ENCODE measurements at places on chromosomes 6 and 20. TPM values are rescaled to one million over a fixed set of nuclear protein-coding genes. Genes with fewer than 3 reads are reported as not detected.
A peak's percentile ranks its signal among the peaks of the same experiment; 100 is the strongest.

DNA sequence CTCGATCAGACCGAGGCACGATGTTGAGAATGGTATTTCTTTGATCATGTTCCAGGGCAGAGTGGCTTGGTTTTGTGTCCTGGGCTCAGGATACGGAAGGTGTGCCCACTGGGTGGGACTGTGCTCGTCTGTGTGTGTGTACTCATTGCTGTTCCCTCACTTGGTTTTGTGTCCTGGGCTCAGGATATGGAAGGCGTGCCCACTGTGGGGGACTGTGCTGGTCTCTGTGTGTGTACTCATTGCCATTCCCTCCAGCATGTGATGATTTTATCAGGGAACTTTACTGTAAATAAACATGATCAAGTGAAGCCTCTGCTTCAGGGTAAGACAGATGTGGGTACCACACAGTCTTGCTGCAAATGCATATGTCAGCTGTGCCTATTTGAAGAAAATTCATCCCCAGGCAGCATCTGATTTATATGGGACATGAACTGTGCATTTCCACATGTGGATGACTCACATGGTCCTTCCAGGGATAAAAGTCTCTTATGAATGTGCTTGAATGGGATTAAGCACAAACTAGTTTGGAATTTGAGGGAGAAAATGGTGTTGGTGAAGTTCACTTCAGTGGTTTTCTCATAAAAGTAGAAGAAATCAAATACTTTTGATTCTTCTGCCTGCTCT is 274.3 kb downstream of the QKI start:
- no peak for DNase-seq

DNA sequence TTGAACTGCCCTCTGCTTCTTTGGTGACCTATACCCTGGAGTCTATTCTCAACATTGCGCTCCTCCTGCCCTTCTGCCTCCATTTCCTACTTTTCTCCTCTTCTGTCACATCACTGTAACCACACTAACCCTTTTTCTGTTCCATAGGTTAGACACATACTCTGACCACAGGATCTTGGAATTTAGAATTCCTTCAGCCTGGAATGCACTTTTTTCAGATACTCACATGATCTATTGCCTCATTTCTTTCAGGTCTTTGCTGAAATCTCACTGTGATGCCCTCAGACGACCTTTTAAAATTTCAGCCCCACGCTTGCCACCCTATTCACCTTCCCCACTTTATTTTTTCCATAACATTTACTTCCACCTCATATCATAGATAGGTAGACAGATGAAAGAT is 5.1 kb downstream of the VNN1 start:
- no peak for DNase-seq

DNA sequence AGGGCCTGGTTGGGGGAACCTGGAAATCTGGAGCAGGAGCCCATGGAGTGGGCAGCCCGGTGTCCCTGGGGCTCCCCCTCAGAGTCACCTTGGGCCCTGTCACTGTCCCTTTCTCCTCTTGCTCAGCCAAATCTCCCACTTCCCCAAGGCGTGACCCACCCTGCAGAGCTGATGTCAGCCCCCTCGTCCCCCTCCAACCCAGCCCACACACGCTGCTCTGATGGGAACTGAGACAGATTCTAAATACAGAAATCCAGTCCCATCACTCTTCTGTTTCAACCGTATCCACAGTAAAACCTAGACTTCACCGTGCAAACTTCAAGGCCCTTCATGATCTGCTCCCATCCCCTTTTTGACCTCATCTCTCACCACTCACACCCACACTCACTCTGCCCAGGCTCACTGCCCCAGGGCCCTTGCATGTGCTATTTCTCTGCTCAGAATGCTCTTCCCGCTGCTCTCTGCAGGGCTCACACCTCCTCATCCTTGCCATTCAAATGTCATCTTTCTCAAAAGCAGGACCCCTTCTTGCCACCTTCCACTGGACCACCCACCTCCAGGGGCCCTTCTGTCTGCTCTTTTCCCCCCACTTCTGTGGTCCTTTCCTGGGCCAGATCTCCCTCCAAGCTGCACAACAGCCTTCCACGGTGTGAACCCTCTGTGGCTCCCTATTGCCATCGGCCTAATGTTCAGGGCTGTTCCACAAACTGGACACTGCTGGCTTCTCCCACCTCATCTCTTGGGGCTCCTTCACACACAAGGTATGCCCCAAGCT is 16.6 kb downstream of the TGM2 start:
- no peak for DNase-seq

DNA sequence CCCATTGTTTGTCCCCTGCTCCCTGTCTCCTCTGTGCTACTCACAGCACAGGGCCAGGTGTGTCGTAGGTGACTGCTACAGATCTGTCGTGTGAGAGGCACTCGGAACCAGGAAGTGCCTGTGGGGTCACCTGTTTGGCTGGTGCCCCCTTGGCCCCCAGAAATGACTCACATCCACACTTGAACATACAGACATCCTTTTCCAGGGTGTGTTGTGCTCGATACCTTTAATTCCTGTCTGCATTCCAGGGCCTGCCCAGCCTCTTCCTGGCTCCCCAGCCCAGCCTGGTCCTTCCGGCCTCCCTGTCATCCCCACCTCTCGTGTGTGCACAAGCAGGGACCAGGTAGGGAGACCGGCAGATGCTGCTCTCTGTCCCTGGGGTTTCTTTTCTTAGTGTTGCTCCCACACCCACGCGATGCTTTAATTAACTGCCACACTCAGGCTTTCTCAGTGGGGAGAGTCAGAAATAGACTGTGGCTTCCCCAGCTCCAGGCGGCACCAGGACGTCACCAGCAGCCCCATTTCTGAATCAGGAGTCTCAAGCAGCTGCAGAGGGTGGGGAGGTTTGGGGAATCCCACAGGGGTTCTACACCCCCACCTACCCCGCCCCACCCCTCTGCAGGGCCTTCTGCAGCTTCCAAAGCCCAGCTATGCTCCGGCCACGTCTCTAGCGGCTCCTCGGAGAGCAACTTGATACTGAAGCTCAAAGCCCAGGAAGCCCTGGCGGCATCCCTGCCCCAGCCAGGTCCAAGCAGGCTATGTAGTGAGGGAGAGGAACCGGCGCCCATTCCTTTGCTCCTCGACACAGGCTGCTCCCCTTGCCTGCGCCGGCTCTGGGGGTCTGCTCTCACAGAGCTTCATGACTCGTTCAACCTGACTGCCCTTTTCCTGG is 102.2 kb downstream of the SYCP2 start:
- peak; percentile 73 for DNase-seq

DNA sequence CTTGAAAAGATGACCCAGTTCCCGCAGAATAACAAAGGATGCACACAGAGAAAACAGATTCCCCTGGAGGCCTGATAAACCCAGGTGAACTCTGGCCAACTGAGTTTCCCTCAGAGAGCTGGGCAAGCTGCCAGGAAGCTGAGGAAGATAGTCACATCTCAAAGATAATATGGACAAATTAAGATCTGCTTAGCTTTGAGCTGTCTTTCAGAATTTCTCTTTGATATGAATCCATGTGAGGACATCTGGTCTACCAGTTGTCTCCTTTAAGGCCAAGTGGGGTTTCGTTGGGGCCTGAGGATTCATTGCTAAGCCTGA is 59.5 kb downstream of the ID4 start:
- DNase-seq: no peak

- DNase-seq: no peak
These were observed 175.8 kb downstream of the ISM1 start for GRCh38 chr20:13396826-13397225.

DNA sequence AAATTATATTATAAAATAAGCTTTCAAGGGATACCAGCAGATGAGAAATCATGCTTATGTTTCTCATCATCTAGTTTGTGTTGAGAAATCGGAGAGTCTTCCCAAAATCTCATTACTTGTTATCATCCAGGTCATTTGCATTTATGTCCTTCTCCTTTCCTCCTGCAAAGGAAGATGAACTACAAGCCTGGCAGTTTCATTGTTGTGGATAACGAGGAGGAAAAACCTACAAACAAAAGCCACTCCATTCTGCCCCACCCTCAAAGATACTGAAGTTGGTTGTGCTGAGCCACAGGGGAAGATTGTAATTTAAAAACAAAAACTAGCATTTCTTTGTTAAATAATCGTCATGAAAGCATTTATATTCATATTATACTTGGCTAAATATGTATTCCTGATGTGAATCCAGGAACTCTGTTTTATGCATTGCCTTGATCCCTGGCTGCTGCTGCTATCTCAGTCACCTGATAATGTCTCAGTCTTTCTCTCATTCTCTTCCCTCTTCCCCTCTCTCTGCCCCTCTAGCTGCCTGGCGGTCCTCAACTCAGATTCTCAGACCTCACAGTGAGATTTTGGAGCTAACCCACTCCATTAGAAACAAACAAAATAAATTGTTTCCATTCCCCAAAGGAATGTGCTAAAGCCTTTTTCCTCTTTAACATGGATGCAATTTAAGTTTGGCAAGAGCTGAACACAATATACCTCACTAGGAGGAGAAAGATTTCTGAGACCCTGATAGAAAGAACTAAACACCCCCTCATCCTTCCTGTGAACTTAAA is 185.3 kb downstream of the ADAT2 start:
- DNase-seq: no peak

GRCh38 chr6:43851204-43851865 is 81.3 kb downstream of the VEGFA start:
- no peak for DNase-seq

DNA sequence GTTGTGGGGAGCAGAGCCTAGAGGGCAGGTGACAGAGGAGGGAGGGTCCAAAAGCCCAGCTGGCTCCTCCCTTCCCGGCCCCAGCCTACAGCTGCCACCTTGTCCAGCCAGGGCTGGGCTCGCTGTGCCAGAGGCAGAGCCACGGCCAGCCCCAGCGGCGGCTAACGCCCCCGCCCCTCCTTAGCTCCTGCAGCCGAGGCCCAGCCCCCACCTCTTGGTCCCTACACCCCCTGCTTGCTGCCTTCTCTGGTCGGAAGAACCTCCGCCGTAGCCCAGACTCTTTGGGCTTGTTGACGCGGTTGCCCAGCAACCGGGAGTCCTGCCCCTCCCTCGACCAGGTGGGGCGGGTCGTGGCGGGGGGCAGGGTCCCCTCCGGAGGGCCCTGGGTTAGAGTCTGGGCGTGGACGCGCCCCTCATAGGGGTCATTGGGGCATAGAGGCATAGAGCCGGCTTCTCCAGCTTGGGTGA is 521 bp upstream of the LKAAEAR1 start:
- no peak for DNase-seq

DNA sequence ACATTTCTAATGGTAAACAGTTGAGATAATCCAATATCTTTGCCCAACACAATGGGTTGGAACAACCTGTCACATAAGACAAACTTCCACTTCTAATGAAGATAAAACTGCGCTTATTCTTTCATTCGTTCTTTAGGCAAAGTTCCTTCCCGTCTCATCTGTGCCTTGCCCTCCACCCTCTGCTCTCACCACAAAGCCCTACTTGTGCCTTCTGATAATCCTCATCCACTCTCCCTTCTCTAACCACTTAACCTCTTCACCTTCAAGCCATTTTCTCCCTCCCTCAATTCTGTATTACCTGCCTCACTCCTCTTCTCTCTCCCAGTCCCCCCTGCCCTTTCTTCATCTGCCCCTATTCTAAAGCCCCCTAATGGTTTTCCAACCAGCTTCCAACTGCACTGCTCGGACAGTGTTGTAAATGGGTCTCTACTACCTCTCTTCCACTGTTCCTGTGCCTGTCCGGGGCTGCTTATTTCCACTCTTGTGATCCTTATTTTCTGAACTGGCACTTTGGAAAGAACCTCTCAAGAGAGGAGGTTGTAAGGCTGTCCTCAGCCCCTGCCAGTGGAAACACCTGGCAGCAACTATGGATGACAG is 62.9 kb upstream of the MYB start:
- DNase-seq: no peak

- no peak for DNase-seq
These were observed 97.3 kb downstream of the INSM1 start for GRCh38 chr20:20465252-20465651.

GRCh38 chr6:154721460-154721859 is 11.8 kb upstream of the SCAF8 start:
- DNase-seq: no peak

DNA sequence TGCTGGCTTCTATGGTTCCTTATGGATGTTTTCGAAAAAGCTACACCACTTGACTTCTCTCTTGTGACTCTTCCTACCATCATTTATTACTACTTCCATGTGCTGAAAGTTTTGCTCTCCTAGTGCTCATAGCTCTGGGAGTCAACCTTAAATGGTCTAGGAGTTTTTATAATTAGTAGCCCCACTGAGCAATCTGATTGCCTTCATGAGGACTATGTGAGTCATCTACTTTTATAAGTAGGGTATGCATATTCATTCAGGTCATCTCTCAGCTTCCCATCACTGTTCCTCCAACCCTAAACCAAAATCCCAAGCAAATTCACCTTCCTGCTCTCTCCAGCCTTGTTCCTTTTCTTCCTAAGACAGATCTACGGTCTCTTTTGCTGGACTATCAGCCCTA is 17.4 kb upstream of the FAXC start:
- DNase-seq: no peak

DNA sequence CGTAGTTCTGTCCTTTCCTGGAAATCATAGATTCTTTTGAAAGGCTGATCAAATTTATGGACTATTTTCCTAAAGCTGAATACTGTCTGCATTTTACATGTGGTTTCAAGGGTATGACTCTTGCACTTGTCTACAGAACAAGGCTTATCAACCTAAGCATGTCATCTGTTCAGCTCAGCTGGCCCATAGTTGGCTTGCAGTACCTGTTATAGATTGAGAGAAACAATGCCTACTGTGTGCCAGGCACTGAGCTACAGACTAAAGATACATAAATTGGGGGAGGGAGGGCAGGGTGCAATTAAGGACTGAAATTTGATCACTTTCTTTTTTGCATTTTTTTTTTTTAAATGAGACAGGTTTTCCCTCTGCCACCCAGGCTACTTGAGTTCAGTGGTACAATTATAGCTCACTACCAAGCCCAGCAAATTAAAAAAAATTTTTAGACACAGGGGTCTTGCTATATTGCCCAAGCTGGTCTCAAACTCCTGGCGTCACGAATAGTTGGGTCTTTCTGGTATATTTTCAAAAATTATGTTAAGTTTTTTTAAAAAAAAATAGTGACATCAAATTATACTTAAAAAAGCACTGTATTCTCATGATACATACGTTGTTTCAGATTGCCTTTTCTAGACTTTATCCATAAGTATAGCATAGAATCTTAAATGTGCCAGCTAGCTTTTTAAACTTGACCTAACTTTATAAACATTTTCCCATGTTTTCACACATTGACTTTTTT is 52.2 kb downstream of the RREB1 start:
- no peak for DNase-seq

GRCh38 chr20:33092361-33092760 is 12.9 kb downstream of the BPIFB4 start:
- no peak for DNase-seq

- DNase-seq: no peak
These were observed 180.4 kb downstream of the BTBD9 start for GRCh38 chr6:38459291-38459690.

DNA sequence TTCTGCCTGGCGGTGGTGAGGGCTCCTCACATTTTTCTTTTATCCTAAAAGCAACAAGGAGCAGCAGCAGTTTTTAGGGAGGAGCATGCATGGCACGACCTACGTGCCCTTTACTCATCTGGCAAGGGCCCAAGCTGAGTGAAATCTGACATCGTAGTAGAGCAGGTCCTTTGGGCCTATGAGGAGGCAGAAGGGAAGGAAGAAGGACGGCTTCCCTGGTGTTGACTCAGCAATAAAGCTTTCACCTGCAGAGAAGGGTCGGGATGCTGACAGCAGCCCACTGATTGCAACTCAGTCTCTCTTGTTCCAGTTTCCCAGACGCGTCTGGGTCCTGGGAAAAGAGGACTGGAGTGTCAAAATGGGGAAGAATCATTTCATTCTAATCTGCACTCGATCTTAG is 409.1 kb upstream of the AGPAT4 start:
- no peak for DNase-seq

Gene FBXO5
- total RNA-seq: 5.3 TPM

Gene HSPA1L
- total RNA-seq: 1.7 TPM

Gene SLC23A2
- total RNA-seq: 58.8 TPM

Gene PMEPA1
- 15.2 TPM for total RNA-seq

Gene GPR63
- total RNA-seq: 1.4 TPM

Gene SLC22A3
- total RNA-seq: 8.5 TPM

Gene TCF19
- 5.9 TPM for total RNA-seq

Gene OR12D3
- not detected for total RNA-seq

Data from ureter (tissue), 1 donor.